Calu3 (cell line): ENCODE measurements at places on chromosomes 3 and 15.

DNA sequence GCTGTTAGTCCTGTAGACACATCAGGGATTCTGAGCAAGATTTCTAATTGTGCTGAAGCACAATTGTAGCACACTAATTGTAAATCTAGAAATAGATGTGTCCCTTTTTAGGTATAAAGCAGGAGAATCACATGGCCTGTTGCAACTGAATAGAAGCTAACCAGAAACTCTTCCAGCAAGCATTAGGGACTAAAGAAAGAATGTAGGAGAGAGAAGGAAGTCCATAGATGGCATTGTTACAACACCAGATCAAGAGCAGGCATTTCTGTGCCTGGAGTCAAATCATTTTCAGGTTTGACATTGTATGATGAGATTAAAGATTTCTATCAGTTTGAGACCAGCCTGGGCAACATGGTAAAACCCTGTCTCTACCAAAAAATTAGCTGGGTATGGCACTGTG, 27.4 kb downstream of the CALML4 start:
- DNase-seq = no peak

DNA sequence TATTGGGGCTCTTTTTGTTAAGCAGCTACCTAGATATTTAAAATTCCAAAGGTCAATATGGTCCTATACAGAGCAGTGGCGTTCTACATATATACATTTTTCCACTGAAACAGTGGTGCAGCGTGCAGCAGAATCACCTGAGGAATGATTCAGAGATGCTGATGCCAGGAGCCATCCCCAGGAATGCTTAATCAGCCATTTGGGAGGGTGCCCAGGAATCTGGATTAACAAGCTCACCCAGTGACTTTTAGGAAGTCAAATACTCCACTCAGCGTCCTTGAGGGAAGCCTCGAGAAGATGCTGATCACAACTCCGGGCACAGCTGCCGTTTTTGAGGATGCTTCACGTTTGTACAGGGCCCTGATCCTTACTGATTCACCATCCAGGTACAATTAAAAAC, 82.6 kb upstream of the ARHGEF3 start:
- no peak for DNase-seq

DNA sequence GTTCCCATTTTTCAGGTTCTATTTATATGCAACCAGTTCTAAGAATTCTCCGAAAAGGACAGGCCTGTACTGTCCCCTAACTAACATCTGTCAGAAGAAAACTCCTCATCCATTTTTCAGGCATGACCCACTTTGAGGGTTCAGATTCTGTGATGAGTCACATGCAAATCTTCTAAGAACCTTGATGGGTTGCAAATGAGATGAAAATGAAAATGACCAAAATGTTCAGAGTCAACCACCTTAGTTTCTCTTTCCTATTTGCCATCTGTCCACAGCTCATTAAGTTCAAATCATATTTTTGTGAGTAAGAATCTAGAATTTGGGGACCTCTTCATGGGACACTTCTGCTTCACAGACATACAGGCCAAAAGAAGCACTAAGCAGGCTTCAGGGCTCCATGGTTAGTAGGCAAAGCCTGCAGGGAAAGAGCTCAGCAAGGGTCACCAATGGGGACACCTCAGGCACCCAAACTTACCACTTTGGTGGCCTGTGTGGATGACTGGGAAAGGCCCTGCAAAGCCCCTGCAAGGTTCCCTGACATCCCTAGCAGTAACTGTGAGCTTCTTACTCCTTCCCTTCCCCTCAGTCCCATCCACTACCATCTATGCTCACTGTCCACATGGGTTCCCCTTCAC, 122.0 kb downstream of the WDR76 start:
- no peak for DNase-seq

DNA sequence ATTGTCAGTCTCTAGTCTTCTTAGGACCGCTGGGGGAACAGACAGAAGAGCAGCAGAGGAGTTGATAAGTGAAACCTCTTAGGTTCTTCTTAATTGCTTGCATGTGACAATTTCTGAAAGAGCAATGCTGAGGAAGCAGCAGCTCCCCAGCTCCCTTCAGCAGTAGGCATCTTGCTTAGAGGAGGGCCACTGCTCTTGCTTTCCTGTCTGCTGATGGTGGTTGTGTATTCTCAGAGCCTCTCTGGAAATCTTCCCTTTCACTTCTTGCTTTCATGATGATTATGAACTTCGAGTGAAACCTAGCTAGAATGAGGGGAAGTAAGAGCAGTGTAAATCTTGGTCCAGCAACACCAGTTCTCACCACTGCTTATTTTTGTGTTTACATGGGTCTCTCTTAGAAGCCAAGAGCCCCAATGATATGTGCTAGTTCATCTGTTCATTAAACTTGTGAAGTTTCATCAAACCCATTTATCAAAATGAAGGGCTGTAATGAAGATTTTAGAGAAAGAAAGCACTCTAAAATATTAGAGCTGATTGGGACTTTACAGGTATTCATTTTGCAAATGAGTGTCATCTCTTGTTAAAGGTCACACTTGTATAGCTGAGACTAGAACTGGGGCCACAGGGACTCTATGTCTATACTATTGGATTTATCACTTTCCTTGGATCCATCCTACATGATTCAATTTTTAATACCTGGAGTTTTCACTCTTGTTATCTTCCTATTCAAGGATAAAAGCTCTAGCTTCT, 246.7 kb downstream of the LPP start:
- DNase-seq = no peak

DNA sequence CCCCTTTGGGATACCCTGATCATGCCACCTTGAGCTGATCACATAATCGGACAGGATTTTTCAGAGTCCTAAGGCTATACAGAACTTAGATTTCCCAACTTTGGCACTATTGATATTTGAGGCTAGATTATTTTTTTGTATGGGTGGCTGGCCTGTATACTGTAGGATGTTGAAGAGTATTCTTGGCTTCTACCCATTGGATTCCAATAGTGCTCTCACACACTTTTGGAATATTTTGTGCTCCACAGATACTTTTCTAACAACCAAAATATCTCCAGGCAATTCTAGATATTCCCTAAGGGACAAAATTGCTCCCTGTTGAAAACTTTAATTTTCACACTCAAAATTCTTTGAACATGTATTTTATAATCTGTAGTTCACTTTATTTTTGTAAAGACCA, 125.1 kb downstream of the ABI3BP start:
- no peak for DNase-seq

DNA sequence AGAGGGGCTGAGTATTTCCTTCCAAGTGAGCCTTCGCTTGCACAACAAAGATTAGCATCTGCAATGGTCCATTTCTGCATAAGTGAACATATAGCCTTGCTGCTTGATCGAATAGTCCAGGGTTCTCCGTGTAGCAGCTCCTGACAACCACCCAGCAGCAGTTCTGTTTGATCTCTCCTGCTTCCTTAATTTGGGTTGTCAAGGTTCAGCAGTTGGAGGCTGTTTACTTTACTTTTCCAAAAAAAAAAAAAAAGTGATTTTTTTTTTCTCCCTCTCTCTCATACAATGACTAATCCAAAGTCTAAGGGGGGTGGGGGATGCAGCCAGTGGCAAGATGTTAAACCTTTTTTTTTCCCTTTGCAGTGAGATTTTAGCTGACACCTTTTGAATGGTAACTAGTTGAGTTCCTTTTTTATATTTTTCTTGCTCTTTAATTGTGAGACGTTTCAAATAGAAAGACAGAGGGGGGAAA, 3.6 kb downstream of the FOXP1 start:
- no peak for DNase-seq

GRCh38 chr3:174097686-174098085, 700.1 kb downstream of the NLGN1 start:
- no peak for DNase-seq

GRCh38 chr3:195738274-195739044, 17.7 kb downstream of the MUC20 start:
- no peak for DNase-seq

DNA sequence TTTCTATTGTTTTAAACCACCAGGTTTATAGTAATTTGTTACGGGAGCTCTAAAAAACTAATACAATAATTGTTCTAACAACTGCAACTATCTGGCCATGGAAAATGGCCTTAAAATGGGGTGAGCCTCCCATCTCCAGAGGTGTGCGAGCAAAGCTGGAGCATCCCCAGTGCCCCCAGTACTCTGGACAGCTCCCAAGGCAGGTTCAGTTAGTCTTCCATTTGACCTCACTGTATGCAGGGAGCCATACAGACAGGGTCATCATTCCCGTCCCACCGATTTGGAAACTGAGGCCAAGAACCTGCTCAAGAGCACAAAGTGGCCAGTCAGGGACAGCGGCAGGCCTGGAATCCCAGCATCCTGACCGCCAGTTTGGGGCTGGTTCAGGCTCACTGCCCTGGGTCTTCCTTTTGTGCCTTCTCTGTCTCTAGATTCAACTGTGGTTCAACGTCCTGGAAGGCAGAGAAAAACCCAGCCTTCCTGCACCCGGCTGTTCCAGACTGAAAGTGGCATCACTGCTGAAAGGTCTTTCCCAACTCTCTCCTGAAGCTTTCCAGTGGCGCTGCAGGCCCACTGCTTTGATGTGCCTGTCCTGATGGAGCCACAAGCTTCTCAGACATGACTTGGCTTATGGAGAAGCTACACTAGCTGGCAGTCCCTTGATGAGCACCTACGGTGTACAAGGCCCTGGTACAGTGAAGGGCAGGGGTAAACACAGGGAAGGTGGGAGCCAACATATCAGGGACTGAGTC, 76.6 kb upstream of the LINGO1 start:
- DNase-seq = no peak

DNA sequence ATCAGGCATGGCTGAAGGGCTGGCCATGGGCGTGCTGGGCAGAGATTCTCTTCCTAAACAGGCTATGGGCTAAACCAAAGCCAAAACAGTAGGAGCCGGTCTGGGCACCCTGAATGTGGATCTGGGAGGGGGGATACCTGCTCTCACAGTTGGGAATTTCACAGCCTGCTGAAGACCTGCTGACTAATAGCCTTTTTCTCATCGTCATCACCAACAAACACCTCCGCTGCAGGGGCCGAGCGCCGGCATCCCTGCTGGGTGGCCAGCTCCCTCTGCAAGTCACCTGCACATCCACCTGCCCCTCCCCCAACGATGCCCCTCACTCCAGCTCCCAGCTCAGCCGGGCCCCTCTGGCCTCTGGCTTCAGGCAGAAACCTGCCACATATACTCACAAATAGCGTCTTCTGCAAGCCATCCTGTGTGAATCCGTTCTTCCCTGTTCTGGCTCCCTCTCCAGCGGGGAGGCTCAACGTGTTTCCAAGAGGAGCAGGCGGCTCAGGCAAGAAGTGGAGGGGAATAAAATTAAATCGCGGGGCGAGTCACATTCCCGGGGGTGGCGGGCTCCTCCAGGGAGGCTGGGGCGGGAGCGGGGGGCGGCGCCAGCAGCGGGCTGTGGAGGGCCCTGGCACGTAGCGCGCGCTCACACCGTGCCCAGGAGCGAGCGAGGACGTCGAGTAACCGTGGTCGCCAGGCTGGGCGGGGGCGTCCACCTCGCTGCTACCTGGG, 466 bp downstream of the IQSEC1 start:
- DNase-seq = no peak

GRCh38 chr3:167872941-167873340, 137.4 kb downstream of the SERPINI1 start:
- no peak for DNase-seq

DNA sequence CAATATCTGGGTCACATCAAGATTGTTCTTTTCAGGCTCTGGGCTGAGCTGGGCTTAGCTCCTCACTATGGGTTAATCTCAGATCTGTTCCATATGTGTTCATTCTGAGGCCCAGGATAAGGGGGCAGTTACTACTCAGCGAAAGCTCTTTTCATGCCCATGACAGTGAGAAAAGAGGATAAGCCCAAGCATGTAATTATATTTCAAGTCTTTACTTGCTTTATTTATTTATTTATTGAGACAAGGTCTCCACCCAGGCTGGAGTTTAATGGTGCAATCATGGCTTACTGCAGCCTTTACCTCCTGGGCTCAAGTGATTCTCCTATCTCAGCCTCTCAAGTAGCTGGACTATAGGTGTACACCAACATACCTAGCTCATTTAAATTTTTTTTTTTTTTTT, 44.7 kb upstream of the SELENOK start:
- DNase-seq = no peak

DNA sequence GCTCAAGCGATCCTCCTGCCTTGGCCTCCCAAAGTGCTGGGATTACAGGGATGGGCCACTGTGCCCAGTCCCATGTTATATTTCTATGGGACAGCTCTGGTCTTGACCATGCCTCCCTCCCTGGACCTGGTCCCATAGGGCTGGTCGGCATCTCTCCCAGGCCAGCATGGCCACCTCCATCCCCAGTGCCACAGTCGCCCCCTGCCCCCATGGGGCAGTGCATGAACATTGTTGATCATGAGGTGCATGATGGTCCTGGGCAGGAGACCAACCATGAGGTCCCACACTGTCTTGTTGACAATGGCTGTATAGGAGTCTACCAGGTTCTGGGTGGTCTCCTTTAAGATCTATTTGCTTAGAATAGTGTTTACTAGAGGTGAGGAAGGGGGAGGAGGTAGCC, 6.5 kb downstream of the RPS17 start:
- no peak for DNase-seq

DNA sequence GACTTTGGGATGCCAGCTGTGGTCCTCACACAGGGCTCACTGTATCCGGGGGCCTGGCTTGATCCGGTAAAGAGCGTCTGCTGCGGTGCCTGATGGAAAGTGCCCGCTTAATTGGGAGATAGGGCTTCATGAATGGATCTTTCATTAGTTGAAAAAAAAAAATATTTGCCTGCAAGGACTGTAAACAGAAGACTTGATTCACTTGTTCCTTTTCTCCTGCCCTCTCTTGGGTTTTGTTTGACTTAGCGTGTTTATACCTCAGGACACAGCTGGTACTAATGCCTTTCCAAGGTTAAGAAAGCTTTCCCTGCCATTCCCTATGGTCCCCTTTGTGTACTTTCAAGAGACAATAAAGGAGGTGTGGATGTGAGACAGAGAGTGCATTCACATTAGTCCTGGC, 493.3 kb downstream of the LPP start:
- DNase-seq = no peak

GRCh38 chr3:130870423-130870822, 23.5 kb upstream of the ATP2C1 start:
- DNase-seq = no peak

DNA sequence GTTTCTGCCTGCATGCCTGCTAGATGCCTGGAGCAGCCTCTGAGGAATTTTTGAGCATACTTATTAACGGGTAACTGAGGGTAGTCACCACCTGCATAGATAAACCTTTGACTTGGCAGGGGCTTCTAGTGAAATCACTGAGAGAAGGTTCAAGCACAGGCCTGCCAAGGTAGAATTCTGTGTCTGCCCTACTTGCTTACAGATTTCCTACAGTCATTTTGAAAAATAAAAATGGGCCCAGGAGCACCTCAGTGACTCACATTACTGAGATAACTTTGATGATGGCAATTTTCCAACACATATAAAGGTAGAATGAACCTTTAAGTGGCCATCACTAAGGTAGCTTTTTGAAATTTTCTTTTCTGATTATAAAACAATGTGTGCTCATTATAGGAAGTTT, 10.8 kb downstream of the CRTAP start:
- no peak for DNase-seq

DNA sequence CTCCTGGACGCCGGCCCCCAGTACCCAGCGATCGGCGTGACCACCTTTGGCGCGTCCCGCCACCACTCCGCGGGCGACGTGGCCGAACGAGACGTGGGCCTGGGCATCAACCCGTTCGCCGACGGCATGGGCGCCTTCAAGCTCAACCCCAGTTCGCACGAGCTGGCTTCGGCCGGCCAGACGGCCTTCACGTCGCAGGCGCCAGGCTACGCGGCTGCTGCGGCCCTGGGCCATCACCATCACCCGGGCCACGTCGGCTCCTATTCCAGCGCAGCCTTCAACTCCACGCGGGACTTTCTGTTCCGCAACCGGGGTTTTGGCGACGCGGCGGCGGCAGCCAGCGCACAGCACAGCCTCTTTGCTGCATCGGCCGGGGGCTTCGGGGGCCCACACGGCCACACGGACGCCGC, 956 bp downstream of the ZIC1 start:
- DNase-seq = no peak
